AG04449 (cell line): ENCODE measurements at places on chromosomes 1 and 21.

- DNase-seq: no peak
Observed at GRCh38 chr1:169132512-169133227, 26.2 kb downstream of the ATP1B1 start.

DNA sequence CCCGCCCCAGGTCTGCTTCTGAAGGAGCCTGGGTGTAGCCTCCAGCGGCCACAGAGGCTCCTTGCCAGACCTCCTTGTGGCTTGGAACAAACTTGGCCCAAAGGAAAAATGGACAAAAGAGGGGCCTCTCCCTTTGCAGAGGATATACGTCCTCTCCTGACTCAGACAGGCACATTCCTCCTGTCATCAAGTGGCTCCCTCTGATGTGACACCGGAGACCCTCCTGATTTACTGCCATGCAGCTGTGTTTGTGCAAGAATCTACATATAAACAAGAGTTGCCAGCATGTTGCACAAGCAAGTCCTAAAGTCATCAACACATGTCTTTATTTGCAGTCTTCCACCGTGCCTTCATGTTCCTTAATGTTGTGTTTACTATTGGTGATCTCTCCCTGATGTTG, 54.1 kb upstream of the F3 start:
- no peak for DNase-seq

GRCh38 chr1:111861523-111861922, 105.8 kb downstream of the DDX20 start:
- no peak for DNase-seq

DNA sequence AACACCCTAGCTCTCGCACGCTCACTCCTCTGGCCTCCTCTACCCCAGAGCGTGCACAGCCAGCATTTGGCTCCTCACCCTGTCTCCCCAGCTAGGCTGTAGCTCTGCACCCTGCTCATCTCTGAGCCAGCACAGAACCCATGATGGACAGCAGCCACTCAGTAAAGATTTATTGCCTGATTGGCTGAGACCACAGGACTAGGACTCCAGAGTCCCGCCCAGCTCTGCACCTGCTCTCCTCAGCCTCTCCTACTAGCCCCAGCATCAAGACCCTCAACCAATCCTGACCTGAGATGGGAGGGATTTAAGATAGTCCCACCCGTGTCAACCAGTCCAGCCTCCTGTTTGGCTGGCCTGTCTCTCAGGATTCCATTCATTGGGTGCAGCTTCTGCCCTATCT, 9.3 kb downstream of the C1QB start:
- no peak for DNase-seq

GRCh38 chr1:78441921-78442320, 48.9 kb upstream of the PTGFR start:
- no peak for DNase-seq

DNA sequence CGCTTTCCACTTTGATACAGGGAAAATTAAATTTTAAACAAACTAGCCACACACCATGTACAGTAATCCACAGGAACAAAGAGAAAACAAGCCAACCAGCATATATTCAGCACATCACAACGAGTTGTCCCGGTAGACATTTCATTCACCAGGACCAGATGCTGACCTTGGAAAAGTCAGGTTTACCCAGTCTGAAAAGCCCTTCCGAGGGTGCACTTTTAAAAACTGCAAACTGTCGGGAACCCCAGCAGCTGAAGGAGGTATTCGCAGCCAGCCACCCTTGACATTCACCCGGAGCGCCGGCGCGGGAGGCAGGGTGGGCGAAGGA, 1.2 kb downstream of the MCOLN3 start:
- no peak for DNase-seq

GRCh38 chr21:38429011-38429410, 69.3 kb downstream of the ERG start:
- DNase-seq: no peak

GRCh38 chr1:89669441-89669840, 36.5 kb downstream of the LRRC8C start:
- DNase-seq: no peak

- peak; percentile 66 for DNase-seq
Observed at GRCh38 chr1:212498283-212499040, 65.7 kb downstream of the NENF start.

GRCh38 chr1:237105826-237106225, 63.8 kb downstream of the RYR2 start:
- no peak for DNase-seq

- no peak for DNase-seq
Observed at GRCh38 chr1:11027316-11027715, 14.9 kb downstream of the TARDBP start.

- no peak for DNase-seq
Observed at GRCh38 chr1:53891678-53892077, 2.1 kb upstream of the YIPF1 start.

GRCh38 chr1:31626223-31627207, 9.0 kb downstream of the HCRTR1 start:
- DNase-seq: no peak

- DNase-seq: no peak
Observed at GRCh38 chr1:235945775-235946570, 79.3 kb upstream of the LYST start.

GRCh38 chr1:223421676-223422075, 28.5 kb downstream of the CCDC185 start:
- DNase-seq: no peak

- no peak for DNase-seq
Observed at GRCh38 chr1:238176441-238176840, 285.7 kb upstream of the ZP4 start.

DNA sequence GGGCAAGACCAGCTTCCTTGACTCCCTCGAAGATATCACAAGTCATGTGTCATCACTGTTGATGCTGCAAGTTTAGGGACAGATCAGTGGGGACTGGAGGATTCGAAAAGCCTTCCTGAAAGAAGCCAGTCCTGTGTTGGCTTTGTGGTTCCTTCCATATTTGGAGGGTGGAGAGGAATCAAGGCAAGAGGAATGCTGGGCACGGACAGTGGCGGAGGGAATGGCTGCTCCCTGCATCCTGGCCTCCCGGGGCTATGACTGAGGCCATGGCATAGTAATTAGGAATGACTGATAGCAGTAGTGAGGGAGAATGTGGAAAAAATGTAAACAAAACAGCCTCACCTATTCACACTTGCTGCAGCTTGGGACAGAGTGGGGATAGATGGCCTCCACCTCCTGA, 36.4 kb downstream of the VANGL1 start:
- DNase-seq: no peak

GRCh38 chr1:204493984-204494280, 673 bp downstream of the PIK3C2B start:
- no peak for DNase-seq

GRCh38 chr1:35887508-35887907, 4.5 kb downstream of the AGO1 start:
- no peak for DNase-seq

GRCh38 chr1:178908358-178908757, 37.5 kb upstream of the ANGPTL1 start:
- DNase-seq: peak; percentile 62

DNA sequence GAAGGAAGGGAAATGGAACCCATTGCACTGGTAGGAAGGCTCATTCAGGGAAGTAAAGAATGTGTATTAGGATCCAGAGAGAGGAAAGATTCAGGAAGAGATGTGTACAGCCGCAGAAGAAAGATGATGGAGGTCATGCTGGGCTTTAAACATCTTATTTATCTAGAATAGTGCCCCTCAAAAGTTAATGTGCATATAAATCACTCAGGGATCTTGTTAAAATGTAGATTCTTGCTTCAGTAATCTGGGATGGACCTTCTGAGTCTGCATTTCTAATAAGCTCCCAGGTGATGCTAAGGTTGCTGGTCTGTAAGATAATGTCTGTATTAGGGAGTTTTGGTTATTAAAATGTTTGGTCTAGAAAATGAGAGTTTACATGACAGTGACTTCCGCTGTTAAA, 46.3 kb downstream of the ADGRL2 start:
- DNase-seq: no peak

GRCh38 chr1:69982992-69983391, 222.4 kb downstream of the LRRC40 start:
- DNase-seq: no peak

GRCh38 chr1:93613898-93614297, 67.7 kb downstream of the BCAR3 start:
- no peak for DNase-seq

DNA sequence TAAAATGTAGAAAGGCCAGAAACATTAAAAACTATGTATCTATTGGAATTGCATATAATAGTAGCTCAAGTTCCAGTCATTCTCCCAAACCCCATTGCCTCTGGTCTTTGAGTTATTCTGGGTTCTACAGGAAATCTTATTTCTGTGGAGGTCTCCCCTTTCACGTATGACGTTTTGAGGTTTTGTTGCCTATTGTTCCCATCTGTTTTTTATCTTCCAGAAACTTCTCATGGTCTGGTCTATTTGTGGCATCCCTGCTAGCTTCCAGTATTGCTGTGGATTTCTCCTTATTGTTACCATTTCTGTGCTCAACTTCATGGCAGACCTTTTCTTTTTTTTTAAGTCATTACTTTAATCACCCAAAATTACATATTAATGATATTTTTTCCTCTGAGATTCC, 43.3 kb downstream of the DTL start:
- no peak for DNase-seq

DNA sequence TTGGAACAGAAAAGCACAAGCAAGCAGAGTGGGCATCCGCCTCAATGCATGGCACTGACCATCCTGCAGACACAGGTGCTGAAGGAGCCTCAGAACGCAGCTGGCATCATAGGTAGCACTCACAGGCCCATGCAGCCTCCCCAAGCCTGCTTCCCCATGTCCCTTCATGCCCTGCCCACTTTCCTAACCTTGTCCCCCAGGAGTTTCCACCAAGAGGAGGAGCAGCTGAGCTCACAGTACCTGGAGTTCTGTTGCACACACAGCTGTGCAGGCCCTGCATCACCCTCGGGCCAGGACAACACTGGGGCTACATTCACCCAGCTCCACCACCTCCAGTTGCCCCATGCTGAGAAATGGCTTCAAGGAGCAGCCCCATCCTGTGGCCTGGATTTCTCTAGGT, 83.4 kb downstream of the SETD4 start:
- no peak for DNase-seq

GRCh38 chr1:26189331-26189730, 1.1 kb upstream of the CATSPER4 start:
- no peak for DNase-seq

DNA sequence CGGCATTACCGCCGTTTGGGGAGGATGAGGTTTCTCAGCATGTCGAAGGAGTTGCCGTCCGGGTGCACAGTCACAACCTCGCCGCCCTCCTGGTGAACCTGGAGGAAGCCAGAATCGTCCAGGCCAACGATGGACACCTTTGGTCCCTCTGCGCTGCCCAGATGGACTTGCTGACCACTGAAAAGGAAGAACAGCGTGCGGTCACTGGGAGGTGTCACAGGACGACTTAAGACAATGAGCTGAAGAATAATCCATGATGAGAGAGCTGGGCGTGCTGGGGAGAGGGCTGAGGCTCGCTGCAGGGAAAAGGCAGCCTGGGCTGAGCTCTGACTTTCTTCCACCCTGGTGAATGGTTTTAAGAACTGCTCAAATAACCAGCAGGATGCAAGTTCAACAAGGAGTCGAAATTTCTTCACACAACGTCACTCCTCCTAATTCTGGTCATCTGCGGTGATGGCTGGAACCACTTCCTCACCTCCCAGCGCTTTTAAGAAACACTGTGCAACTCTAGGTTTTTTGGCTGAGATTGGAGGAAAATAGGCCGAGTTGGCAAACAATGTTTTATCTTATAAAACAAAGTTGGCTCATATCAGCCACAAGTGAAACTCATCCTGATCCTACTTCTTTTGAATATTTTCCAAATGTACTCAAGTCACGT, 55.5 kb downstream of the SIM2 start:
- no peak for DNase-seq

DNA sequence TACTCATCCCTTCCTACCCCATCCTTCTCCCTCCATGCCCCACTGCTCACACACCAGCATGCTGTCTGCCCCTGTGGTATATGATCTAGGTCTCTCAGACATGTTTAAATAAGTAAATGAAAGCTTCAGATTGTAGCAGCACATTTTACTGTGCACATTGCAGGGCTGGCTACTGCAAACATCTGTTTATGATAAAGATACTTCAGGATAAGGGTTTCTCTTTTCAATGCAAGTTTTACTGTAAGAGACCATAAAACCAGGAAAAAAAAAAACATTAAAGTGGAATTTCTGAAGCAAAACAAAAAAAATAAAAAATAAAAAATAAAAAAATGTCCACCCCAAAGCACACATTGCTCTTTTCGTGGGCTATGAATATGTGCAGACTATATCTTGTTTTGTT, 184.4 kb downstream of the USH2A start:
- DNase-seq: no peak

DNA sequence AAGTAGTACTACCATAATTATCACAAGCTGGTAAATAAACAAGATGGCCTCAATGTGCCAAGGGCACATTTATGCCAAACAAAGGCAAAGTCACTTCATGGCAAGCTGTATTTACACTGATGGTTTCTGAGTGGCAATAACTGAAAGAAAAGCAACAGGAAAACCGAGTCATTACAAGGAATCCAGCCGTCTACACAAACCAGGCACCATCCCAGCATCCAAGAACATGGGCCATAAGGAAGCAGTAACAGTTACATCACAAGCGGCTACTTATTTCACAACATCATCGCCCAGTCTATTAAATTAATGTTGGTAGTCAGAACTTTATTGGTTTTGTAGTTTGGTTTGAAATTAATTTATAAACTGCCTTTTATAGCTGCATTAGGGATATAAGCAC, 214.2 kb downstream of the RERE start:
- DNase-seq: no peak

DNA sequence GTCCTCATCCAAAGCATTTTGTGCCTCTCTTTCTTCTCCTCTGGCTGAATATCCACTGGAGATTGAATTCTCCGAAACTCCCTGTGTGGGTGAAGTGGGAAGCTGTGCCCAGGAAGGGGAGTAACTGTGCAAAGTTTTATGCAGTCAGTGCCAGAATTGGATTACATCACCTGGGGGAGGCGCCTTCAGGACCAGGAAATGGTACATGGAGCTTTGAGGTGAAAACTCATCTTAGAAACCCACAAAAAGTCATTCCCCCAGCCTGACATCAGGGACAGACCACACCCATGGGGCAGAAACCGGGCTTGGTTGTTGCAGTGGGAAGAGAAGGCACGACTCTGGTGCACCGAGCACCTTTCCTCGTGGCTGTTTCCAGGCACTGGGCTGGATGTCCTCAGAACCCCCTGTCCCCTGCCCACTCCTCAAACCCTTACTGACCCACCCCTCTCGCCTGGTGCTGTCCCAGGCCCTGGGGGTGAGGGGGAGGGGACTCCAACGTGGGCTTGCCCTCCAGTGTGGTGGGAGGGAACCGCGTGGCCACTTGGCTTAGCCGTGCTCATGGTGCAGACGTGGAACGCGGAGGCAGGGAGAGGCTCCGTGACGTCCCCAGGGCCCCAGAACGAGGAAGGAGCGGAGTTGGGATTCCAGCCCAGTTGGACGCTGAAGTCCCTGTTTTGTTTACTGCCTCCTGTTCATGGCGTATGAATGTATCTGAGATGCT, 15.7 kb downstream of the TFF3 start:
- DNase-seq: no peak
